ENCODE measurements at places on chromosomes 5 and 9.
A peak's percentile ranks its signal among the peaks of the same experiment; 100 is the strongest.

- no peak for DNase-seq
Observed at GRCh38 chr9:120872791-120873502, 4.0 kb downstream of the PHF19 start.

DNA sequence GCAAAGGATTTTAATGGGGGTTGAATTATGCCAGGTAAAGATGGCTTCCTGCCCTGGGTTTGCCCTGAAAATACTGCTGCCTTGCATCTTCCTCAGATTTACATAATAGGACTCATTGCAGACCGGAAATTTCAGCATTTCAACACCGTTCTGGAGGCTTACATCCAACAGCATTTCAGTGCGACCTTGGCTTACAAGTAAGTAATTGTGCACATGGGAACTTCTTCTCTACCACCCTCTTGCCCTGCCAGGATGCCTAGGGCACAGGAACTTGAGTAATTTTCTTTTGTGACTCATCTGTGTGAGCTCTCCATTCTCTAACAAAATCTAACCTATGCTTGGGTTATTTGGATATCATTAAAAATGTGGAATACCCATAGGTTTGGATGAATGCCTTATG lies 80.2 kb downstream of the DOCK2 start:
- DNase-seq: peak; percentile 86

DNA sequence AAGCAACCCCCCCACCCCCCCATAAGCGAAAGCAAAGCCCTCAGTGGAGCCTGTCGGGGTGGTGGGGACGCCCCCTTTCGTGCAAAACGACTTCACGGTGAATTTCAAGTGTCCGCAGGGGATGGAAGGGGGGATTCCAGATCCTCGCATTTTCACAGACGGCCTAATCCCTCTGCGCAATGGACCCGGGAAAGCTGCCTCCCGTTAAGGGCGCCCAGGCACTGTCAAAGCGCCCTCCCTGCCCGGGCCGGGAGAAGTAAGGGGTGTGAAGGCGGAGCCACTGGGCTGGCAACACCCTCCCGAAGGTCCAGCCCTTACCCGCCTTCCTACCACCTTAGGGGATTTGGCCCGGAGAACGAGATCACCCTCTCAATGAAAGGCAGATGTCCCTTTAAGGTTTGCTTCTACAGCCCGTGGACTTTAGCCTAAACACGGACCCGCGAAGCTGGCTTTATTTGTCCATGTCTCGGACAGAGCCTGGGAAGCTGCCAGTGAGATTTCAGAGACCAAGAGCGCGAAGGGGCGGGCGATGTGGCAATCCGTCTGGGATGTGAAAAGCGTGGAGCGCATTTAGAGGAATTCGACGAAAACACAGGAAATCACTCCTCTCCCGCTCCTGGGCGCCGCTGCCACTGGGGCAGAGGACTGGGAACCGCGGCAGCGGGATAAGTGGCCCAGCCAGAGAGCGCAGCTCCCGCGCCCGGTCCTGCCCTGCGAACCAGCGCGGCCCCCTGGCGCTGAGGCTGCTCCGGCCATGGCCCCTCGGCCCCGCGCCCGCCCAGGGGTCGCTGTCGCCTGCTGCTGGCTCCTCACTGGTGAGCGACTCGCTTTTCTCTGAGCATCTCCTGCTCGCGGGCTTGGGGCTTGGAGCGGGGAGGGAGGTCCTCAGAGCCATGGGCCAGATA lies at the start of the genes ITGA1 and PELO:
Gene ITGA1, plus strand, starts transcription at position 317 of the 905 bp plus-strand sequence. Its CDS starts 438 bp downstream, at position 755.
Gene PELO, plus strand, starts transcription at position 317 of the 905 bp plus-strand sequence. CDS start 12,479 bp downstream, outside the sequence.
- DNase-seq: peak; percentile 93

- no peak for DNase-seq
Observed at GRCh38 chr9:112176524-112176923, 1.4 kb upstream of the SUSD1 start.

- peak; percentile 37 for DNase-seq
Observed at GRCh38 chr5:1217596-1218206, 7.5 kb upstream of the SLC6A18 start.

DNA sequence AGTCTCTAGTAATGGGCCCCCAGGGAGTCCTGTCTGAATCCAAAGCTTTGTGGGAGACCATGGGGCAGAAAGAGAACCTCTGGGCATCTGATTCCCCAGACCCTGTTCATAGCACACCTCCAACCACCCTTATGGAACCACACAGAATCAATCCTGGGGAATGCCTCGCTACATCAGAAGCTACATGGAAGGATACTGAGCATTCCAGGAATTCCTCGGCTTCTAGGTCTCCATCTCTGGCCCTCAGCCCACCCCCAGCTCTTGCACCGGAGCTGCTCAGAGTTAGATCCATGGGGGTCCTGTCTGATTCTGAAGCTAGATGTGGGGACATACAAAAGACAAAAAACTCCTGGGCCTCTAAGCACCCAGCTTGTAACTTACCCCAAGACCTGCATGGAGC lies 28.4 kb downstream of the VCP start:
- no peak for DNase-seq

GRCh38 chr9:91724609-91725505 lies 225.2 kb downstream of the ROR2 start:
- DNase-seq: no peak

DNA sequence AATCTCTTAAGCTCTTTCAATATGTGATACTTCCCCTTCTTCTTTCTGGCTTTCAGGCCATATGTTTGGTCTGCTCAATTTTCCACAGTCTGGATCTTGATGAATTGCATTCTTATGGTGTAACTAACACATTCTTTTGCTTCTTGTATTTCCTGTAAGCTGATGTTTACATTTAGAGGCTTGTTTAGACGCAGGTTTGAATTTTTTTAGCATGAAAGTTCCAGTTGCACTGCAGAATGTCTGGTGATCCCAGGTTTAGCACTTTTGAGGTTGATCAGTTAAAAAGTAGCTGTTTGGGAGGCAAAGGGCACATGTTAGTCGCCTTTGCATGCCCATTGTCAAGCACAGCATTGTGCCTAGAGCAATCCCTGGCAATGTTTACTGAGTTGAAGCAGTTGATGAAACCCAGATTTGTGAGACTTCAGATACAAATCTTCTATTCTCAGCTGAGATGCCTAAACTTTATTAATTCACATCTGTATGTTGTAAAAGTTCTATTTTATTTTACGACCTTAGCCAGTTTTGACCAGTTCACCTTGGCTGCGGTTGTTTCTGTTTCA lies 59.6 kb upstream of the SPATA31C2 start:
- peak; percentile 69 for DNase-seq

DNA sequence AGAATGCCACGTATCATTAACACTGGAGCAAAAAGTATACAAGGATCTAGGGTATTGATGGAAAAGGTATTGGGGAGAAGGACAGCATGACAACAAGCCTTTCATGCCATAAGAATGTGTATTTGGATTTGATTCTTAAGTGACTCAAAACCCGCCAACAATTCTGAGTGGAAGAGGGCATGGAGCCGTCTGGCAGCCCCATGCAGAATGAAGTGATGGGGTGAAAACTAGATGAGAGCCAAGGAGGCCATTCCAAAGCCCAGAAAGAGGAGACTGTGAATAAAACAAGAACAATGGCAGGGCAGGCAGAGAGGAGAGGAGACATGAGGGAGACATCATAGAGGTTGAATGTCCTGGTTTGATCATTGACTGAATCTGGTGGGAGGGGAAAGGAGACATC lies 272.3 kb upstream of the WWC1 start:
- DNase-seq: no peak

DNA sequence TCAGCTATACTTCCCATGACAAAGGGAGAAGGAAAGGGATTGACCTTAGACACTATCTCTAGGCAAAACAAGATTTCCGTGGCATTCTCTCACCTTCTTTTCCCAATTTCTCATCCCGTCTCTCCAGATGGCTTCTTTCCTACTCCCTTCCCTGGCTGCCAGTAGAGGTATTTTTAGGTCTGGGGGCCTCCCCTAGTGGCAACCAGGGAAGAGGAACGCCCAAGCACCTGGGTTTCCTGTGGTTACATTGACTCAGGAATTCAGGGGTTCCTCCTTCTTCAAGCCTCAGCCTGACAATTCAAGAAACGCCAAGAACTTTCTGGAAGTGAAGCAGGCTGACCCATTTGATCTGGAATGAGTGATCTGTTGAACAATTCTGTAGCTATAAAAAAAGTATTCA lies 111.5 kb upstream of the OSMR start:
- DNase-seq: peak; percentile 54

GRCh38 chr9:136292026-136292538 lies 11.8 kb downstream of the CCDC187 start:
- no peak for DNase-seq

DNA sequence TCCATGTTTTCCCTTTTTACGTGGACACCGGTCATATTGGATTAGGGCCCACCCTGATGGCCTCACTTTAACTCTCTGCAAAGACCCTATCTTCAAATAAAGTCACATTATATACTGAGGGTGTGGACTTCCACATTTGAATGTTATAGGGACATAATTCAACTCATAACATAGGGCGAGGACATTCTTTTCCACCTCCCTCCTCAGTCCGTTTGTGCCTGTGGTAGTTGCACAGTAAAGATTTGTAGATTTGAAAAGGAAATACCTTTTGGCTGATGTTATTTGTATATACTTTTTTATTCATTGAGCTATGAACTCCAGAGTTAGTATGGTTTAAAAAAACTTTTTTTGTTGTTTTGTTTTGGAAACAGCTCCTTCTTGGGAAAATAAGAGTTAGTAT lies 51.0 kb upstream of the DHFR start:
- no peak for DNase-seq
